ENCODE measurements at places on chromosomes 12 and 14.

DNA sequence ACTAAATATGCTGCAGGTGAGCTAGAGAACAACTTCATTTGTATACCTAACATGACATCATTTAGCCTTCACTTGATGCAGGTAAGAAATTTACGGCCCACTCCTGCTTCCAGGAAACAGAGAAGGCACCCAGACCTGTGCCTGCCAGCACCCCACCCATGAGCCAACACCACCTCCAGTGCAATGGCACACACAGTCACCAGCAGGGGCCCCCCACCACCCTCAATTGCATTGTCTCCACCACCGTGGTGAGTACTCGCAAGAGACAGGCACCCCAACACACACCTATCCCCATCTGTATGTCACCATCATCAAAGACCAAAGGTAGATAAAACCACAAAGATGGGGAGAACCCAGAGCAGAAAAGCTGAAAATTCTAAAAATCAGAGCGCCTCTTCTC lies 107.6 kb downstream of the KLHL28 start:
- no peak for DNase-seq

GRCh38 chr12:48189331-48190125 lies 6.1 kb downstream of the CCDC184 start:
- DNase-seq = peak; percentile 76

GRCh38 chr12:20507056-20507455 lies 138.7 kb downstream of the PDE3A start:
- DNase-seq = no peak

- no peak for DNase-seq
Measured at GRCh38 chr12:119383206-119383605, 48.7 kb downstream of the CCDC60 start.

GRCh38 chr14:20386276-20386855 lies 26.9 kb downstream of the TEP1 start:
- DNase-seq = no peak

DNA sequence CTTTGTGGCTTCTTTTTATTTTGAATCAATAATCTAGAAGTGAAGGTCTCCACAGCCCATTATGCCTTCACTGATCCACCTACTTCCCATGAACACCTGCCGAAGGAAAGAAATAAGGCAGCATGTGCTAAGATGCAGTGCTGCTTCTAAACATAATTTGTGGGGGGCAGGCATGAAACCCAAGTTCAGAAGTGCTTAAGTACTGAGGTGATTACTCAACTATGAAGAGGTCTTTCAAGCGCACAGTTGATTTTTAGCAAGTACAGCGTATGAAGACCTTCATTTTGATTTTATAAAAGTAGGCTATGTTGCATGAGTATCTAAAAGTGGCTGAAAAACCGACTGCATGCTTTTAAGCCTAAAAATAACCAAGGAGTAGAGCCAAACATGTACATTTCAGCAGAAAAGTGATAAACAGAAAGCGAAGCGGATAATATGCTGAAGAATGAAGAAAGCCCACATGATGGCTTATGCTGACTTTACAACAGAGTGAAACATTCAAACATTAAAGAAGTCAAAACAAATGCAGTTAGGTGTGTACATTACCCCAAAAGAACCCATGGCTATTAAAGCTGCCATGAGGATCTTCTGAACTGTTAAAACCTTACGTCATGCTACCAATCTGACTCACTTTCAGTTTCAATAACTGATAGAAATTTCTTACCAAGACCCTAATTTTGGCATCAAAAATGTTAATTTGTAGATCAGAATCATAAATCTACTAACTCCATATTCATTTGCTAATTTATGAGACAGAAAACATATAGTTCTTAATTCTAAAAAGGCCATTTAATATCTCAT lies 29.3 kb downstream of the KICS2 start:
- no peak for DNase-seq

- no peak for DNase-seq
Measured at GRCh38 chr14:95770777-95771176, 56.9 kb upstream of the TCL1A start.
